Stimulated activated CD8-positive, alpha-beta memory T cell treated with anti-CD3 and anti-CD28 coated beads, Interleukin-12 subunit alpha, Interleukin-12 subunit beta, amount 100 ng/mL, for 1 hour (primary cell): ENCODE measurements at places on chromosomes 7 and 10.

DNA sequence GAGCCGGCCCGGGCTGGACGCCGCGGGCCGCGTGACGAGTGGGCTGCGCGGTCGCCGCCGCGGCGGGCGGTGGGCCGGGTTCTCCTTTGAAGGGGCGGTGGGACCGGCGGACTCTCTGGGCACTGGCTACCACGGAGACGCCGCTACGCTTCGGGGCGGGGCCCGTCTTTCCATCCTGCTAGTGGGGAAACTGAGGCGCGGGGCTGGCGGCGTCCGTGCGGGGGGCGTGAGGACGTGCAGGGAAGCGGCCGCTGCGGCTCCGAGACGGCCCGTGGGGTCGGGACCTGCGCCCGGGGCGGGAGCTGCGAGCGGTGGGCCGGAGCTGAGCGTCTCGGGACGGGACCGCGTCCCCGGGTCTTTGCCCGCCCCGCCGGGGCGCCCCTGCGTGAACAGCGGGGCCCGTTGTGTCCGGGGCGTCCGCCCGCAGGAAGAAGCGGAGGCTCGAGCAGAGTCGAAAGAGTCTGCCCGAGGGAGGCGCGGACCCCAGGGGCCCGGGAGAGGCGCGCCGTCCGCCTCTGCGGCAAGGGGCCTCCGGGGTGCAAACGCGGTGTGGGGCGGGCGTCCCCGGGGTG is 548 bp upstream of the BNIP3 start:
- no peak for DNase-seq

GRCh38 chr10:66162560-66163143 is 763.2 kb upstream of the LRRTM3 start:
- DNase-seq: no peak

- DNase-seq: no peak
Measured at GRCh38 chr10:128095753-128096469, 30.3 kb downstream of the MKI67 start.

DNA sequence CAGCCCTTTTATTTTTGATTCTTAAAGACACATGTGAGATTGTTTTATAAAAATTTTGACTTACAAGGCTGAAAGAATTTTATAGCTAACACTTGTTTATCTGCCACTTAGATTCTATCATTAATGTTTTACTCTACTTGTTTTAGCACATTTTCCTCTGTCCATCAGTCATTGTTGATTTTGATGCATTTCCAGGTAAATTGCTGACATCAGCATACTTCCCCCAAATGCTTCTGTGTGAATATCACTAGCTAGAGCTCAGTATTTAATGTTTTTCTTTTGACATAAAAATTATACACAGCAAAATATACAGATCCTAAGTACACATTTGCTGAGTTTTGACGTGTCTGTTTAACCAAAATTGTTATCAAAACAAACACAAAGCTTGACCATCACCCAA is 43.0 kb downstream of the INPP5A start:
- no peak for DNase-seq

DNA sequence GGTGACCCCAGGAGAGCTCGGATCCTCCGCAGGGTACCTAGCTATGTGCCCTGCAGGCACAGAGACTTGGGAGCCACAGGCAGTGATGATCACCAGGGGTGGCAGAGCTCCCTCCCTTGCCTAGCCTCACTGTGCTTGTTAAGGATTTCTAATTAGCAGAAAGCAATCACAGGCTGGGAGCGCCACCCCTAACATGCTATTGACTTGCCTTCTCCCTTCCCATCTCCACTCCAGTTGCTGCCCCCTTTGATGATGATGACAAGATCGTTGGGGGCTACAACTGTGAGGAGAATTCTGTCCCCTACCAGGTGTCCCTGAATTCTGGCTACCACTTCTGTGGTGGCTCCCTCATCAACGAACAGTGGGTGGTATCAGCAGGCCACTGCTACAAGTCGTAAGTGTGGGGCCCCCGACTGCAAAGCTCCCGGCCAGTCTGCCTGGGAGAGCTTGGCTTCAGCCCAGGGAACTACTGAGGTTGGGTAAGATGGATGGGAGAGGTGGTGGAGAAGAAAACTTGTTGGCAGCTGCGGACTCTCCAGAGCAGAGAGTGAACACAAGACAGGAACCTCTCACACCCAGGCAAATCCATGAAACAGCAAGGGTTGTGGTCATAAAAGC is 1.2 kb downstream of the PRSS1 start:
- DNase-seq: no peak

DNA sequence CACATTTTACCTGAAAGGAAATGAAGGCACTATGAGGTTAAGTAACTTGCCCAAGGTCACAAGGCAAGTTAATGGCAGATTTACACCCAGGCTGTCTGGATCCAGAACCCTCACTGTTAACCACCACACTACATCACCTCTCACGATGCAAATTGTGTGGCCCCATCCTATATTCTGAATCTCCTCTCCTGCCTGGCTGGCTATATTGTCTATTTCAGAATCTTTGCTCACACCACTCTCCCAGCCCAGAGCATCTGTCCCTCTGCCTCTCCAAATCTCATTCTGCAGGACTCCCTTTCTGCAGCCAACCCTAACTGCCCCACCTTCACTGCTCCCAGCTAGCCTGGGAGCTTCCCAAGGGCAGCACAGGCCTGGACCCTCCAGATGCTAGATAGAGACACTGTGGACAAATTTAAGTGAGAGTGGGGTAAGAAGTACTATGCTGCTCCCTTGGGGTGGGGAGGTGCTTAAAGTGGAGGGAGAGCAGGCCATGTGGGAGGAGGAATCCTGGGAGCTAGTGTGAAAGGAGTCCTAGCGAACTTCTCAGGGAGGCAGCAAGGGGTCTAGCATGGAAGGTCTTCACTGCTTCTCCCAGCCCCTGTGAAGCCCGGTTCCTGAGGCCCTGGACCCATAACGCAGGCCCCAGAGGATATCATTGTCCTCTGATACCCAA is 786 bp downstream of the CUEDC2 start:
- DNase-seq: no peak

- DNase-seq: no peak
Measured at GRCh38 chr7:2269991-2270460, 28.0 kb downstream of the NUDT1 start.

GRCh38 chr10:117218654-117219053 is 21.4 kb downstream of the KCNK18 start:
- DNase-seq: no peak

DNA sequence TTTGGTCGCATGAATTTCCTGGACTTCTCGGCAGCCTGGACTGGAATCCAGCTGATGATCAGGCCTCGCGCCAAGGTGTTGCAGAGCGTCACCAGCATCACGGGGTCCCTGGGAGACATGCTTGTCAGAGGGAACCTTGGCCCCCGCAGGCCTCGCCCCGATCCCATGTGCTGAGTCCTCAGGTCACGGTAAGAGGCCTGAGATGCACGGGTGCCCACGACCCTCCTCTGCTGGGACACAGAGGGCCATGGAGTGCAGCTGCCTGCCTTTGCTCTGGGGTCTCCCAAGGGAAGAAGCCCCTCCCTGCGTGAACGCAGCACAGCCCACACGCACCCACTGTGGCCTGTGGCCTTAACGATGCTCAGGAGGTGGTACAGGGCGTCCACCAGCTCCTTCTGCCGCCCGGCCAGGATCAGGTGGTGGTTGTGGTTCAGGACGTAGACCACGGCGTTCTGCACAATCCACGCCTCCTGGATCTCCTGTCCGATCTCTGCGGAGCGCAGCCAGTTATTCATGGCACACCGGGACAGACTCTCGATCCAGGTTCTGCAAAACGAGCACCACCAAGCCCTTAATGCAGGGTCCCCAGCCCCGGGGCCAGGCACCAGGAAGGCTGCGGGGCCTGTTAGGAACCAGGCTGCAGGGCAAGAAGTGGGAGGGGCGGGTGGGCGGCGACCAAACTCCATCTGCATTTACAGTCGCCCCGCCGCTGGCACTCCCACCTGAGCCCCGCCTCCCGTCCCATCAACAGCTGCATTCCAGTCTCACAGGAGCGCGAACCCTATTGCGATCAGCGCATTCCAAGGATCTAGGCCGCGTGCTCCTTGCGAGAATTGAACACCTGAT is 29.4 kb downstream of the CFAP46 start:
- no peak for DNase-seq

DNA sequence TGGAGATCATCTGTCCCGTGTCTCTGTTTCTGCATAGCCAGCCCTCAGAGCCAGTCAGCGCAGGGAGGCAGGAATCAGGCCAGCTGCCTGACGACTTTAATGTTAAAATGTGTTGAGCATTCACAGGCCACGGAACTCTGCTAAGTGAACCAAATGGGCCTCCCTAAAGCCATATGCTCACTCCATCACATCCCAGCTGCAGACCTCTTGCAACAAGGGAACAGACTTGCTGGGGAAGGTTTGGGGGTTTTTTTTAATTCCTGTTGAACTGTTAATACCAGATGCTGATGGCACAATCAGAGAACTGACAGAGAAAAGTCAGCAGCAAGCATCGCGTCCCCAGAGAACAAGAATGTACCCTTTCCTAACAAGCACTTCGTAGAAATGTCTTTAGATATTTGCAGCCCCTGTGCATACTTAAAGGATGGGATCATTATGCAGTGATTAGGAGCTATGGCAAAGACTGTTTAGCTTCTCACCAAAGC is 900.4 kb upstream of the AUTS2 start:
- DNase-seq: no peak

DNA sequence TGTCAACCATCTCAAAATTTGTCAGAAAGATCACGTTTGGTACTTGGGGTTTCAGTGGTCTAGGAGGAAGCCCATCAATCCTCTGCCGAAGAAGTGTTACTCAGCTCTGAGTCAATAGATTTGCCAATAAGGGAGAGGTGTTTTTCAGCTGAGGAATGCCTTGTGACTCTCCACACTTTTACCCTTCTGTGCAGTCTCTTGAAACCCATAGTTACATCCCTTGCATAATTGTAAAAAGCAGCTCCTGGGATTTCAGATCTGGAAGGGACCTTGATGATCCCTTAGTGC is 47.5 kb downstream of the INSYN2A start:
- no peak for DNase-seq

GRCh38 chr10:103054621-103055020 is 136.5 kb downstream of the CNNM2 start:
- DNase-seq: no peak

- no peak for DNase-seq
Measured at GRCh38 chr10:75512203-75512933, 80.9 kb downstream of the LRMDA start.

- DNase-seq: no peak
Measured at GRCh38 chr10:48792687-48793096, 108.0 kb downstream of the WDFY4 start.

- peak; percentile 7 for DNase-seq
Measured at GRCh38 chr10:58152673-58153263, 114.9 kb downstream of the IPMK start.

- no peak for DNase-seq
Measured at GRCh38 chr10:5670662-5671375, 4.4 kb upstream of the ASB13 start.

DNA sequence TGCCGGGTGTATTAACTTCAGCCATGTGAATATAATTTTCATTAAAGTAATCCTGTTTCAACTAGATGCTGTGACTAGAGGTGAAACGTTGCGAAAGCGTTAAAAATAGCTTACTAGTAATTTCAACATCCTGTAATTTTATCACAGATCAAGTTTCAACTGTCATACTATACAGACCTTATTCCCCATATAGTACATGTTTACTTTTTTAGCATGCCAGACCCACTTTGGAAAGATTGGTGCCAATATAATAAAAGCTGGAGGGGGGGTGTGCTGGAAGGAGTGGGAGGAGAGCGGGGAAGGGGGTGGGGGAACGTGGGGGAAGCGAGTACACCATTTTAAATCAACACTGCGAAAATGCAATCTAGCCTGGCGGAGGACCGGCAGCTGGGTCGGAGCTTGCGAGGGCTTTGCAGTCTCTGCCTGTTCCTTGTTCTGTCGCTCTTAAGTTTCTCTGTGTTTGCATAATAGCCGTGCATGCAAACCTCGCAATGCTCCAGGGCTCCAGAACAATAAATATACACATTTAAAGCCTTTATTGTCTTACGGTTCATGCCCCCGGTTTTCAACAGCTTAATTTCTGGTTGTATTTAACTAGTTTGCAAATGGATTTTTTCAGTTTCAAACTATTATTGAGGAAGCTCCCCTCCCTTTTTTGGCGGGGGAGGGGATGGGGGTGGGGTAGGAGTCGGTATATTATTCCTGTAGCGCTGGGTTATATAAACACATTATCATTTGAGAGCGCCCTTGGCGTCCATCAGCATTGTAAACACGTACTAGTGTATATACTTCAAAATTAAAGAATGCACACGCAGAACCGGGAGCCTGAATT is 1.3 kb upstream of the ARID5B start:
- no peak for DNase-seq

DNA sequence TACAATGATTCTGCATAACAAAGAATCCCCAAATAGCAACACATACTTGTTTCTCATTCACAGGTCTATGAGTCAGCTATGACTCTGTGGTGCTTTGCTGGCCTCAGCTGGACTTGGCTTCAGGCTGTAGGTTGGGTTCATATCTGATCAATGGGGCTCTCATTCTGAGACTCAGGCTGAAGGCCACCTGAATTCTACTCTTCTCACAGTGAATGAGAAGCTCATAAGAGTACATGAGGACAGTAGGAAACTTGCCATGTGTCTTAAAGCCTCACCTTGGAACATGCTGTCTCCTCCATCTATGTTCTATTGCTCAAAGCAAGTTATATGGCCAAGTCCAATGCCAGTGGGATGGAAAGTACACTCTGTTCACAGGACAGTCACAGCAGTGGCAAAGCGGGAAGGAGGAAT is 292.9 kb downstream of the BMPER start:
- DNase-seq: no peak

GRCh38 chr10:103238506-103239252 is 7.0 kb upstream of the RPEL1 start:
- DNase-seq: no peak
